ENCODE measurements at places on chromosomes 12 and 14. TPM values are rescaled to one million over a fixed set of nuclear protein-coding genes. Genes with fewer than 3 reads are reported as not detected.

DNA sequence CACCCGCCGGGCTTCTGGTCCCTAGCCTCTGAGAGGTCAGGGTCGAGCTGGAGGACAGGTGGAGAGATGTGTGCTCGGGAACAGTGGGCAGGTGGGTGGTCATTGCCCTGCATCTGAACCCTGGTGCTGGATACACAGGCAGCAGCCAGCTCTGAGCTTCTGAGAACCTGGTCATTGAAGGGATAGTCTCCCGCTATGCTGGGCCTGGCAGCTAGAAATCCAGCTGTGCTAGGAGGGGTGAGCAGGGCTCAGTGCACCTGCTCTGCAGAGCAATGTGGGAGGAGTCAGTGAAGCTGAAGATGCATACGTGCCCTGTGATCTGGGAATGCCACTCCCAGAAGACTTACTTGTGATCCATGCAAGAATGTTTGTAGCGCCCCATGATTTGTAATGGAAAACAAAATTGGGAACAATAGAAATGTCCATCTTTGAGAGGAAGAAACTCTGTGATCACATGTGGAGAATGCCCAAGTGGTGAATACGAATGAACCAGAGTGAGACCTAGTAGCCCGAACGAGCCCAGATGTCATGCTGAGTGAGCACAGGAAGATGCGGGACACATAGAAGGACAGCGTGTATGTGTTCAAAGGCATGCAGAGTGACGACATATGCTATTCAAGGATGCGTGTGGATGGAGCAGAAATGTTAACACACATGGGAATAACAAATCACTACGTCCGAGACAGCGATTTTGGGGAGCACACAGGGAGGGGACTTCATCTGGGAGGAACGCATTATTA, 63.4 kb downstream of the AACS start:
- DNase-seq: no peak

GRCh38 chr14:101289230-101289690, 272.0 kb upstream of the DIO3 start:
- no peak for DNase-seq

GRCh38 chr14:41403360-41403759, 203.3 kb upstream of the LRFN5 start:
- DNase-seq: no peak

DNA sequence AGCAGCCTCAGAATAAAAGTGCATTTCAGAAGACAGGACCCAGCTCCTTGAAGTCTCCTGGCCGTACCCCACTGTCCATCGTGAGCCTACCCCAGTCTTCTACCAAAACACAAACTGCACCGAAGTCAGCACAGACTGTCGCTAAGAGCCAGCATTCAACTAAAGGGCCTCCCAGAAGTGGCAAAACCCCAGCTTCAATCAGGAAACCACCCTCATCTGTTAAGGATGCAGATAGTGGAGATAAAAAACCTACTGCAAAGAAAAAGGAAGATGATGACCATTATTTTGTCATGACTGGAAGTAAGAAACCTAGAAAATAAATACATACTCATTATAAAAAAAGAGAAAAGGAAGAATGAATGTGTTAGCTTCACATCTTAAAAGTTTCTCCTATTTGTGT, 51.1 kb downstream of the GAS2L3 start:
- no peak for DNase-seq

GRCh38 chr12:52754135-52754534, 23.0 kb downstream of the KRT76 start:
- DNase-seq: no peak

- DNase-seq: peak; percentile 38
Measured at GRCh38 chr14:34733245-34733644, 18.9 kb upstream of the CFL2 start.

GRCh38 chr12:132561427-132562156, 48.8 kb downstream of the LRCOL1 start:
- DNase-seq: peak; percentile 47

GRCh38 chr14:53054457-53054856, 98.7 kb downstream of the DDHD1 start:
- DNase-seq: no peak

- DNase-seq: peak; percentile 81
Measured at GRCh38 chr12:93089805-93090569, 160.9 kb upstream of the EEA1 start.

DNA sequence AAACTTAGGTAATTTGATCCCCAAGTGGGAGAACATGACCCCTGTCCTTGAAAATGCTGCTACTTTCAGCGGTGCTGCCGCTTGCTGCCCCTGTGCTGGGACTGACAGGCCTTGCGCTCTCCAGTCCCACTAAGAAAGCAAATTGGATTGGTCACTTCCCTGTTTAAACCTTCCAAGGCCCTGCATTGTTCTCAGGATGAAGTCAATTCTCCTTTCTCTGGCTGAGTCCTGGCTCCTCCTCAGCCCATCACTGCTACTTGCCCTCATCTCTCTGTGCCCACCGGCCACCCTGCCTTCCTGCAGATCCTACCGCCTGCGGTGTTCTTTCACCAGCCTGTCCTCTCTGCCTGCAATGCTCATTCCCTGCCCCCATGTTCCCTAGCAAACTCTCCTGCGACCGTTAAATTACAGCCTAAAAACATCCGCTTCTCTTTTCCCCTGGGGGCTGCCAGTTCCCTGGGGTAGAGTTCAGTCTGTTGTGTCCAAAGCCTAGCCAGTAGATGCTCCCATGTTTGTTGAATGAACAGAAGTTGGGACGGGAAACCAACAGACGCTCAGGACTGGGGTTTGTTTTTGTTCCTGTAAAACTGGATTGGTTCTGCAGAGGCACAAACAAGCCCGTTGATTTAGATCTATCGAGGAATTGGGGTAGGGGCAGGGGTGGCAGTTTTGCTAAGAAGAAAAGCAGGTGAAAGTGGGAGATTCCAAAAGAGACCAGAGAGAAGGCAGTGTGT, 127.3 kb upstream of the HIF1A start:
- no peak for DNase-seq

DNA sequence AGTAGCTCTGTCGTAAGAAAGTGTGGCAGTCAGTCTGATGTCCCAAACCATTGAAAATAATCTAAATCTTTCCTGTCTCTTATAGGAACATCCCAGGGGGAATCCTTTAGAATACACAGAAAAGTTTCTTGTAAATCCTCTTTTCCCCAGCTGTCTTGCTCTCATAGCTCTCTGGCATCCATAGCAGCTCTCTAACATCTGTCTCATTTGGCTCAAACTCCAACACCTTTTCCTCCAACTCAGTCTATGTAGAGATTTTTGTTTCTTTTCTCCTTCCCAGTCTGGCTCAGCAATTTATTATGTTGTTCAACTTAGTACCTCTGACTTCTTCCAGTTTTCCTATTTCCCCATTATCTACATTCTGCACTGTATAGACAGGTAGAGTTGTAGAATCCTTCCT, 84.4 kb upstream of the NEDD1 start:
- no peak for DNase-seq

- no peak for DNase-seq
Measured at GRCh38 chr12:124588751-124589267, 21.4 kb upstream of the NCOR2 start.

DNA sequence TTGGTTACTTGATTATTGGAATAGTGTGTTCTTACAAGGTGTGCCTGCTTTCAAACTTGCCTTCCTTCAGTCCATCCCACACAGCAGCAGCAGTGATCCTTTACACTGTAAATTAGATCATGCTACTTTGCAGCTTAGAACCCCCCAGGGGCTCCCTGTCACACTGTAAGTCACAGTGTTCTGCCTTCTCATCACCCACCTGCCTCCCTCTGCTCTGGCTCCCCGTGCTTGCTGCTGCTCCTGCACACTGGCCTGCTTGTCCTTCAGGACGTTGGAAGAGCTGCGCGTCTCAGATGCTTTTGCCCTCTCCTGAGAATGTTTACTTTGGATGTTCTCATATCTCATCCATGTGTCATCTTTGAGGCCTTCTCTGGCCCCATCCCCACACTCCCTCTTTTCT, 27.3 kb downstream of the ZC3H14 start:
- no peak for DNase-seq

DNA sequence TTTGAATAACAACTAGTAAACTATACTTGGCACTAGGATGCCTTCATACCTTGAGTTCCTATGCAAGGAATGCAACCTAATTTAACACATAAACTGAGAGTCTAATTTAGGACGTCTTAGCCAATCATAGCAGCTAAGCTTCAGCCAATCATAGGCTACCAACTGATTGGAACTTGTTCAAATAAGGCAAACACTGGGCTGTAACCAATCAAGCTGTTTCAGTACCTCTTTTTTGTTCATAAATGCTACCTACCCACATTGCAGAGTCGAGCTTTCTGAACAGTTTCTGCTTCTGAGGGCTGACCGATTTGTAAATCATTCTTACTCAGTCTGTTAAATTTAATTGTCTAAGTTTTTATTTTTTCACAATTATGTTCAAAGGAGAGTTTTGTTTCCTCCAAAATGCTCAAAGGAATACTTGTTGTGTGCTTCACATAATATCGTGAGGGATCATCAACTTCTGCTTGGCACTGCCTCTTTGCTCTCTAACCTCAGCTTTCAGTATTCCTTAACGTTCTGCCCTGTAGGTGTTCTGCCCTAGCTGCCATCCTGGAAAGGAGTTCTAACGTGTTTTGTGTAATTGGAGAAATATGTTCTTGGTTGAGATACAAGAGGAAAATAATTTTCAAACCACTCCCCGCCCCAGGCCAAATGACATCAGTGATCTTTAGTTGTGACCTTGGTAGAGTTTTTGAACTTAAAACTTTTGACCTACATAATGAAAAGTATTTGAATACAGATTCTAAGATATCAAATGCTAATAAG, 380.4 kb upstream of the MIS18BP1 start:
- DNase-seq: no peak

- no peak for DNase-seq
Measured at GRCh38 chr12:131047789-131048610, 94.3 kb downstream of the ADGRD1 start.

DNA sequence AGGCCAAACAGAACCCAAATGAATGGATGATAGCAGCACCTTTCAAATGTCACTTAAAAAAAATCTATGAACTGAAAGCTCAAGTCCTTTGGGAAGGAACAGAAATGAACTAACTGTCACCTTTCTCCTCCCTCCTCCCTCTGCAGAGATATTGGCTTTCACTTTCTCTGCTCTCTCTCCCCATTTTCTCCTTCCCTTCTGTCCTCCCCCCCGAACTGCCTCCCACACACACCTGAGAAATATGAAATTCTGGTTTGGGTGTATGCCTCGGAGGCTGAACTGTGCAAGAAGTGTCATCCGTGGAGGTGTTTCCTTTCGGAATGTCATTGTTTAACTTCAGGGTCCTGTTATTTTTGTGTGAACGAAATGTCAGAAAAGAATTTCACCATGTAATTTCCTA, 87.8 kb downstream of the NEDD1 start:
- no peak for DNase-seq

DNA sequence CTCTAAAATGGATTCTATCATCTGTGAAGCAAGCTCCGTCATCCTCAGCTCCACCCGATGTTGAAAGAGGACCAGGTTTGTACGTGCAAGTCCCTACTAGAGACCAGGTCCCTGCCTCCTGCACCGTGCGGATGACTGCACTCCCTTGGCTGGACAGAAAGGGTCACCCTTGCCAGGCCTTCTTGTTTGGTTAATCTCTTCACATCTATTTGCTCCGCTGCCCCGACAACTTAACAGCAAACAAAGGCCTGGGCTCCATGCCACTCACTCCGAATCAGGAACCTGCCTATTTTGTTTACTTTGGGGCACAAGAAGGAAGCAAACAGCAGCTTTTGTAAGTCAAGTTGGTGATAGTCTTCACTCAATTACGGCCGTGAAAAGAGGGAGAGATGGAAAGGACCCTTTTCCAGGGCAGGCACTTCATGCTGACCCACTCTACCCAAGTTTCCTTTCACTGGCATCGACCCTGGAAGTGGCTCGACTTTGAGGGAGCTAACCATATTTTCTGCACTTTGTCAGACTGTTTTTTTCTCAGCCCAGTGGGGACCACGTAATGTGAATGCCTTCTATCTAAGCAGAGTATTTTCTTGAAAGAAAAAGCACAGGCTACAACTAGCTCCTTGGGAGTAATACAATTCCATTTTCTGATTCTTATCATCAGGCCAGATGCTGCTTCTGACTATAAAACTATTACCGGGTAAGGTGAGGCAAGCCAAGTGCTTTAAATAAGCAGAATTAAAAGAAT, 202.6 kb downstream of the FOXN3 start:
- peak; percentile 89 for DNase-seq

DNA sequence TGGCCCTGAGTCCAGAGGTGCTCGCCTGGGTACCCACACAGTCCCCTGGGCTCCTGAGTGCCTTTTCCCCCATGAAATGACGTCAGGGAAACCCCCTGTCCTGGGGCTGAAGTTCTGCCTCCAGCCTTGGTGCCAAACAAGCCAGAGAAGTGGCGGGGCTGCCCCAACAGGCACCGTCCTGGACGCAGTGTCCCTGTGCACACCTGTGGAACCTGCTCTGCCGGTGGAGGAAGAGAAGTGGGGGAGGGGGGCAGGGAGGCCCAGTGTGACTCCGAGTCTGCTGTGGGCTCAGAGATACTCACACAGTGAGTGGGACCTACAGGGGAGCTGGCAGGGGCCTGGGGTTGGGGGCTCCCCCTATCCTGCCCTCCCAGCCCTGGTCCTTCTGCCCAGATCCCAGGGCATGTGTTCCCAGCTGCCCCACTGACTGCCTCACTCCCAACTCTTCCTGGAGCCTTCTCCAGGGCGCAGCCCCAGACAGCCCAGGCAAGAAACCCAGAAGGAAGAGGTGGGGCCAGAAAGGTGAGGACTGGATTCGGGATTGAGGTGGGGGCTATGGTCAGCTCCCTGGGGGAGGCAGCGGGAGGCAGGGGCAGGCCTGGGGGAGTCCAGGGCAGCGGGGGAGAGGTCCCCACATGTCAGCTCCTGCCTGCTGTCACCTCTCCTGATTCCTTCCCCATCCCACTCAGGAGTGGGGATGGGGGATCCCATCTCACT, 24.7 kb downstream of the CCDC85C start:
- peak; percentile 52 for DNase-seq

GRCh38 chr12:54419088-54419887, at the start of gene ITGA5:
Gene ITGA5 (minus strand): TSS chr12:54419266. CDS start chr12:54419198, 68 bp downstream.
- no peak for DNase-seq

DNA sequence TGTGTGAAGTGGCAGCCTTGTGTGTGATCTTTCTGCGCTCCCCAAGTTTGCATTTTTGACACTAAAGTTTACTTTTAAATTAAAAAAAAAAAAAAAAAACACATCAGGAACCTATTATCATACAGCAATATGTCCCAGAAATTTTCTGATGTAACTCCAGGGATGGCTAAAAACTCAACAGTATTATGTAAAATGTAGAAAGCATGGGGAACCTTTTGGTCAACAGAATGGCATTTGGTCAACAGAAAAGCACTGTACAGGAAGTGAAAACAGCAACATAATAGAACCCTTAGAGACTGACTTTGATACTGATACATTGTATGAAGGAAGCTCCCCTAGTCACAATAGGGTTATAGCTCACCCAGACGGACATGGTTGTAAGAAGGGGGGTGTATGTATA, 224.3 kb downstream of the ITPR2 start:
- DNase-seq: no peak

The TXNDC16 gene
- total RNA-seq: 1.0 TPM

The MYF6 gene
- not detected for total RNA-seq

The C12orf56 gene
- not detected for total RNA-seq

The CCDC177 gene
- not detected for total RNA-seq

The C12orf54 gene
- not detected for total RNA-seq

Data from HT-29 (cell line).